Uterus (tissue), 4 donors: ENCODE measurements at places on chromosomes 11 and 22. TPM values are rescaled to one million over a fixed set of nuclear protein-coding genes. Genes with fewer than 3 reads are reported as not detected.
A peak's percentile ranks its signal among the peaks of the same experiment; 100 is the strongest.

HORMAD2 gene
- not detected for total RNA-seq

POLA2 gene
- total RNA-seq = 5.0 TPM

STARD10 gene
- total RNA-seq = 85.3 TPM

SMC1B gene
- not detected for total RNA-seq

INSC gene
- 0.24 TPM for total RNA-seq

MS4A4A gene
- total RNA-seq = 29.1 TPM

TBX10 gene
- total RNA-seq = not detected

OR52K2 gene
- total RNA-seq = not detected

YAP1 gene
- total RNA-seq = 230 TPM

UCP3 gene
- not detected for total RNA-seq

LMO2 gene
- total RNA-seq = 45.2 TPM

C11orf97 gene
- total RNA-seq = not detected

DNA sequence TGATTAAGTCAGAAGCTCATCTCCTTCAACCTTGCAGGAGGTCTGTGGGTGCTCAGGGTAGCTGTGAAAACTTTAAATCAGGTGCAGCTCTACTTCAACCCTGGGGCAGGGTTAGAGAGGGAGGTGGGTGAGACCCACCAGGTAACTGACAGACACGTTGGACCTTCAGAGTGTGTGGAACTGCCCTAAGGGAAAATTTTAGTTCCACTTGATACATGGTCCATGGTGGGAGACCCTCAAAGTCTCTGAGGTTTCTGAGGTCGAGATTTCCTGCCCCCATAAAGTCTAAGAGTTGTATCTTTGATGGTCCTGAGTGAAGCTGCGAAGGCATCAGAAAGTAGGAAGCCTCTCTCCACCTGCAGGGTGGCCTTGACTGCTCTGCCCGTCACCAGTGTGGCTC is 23.9 kb upstream of the NNMT start:
- H3K4me1 ChIP-seq = no peaks in the 10 kb centered on the region
- H3K36me3 ChIP-seq = no peaks in the 10 kb centered on the region
- no peak for DNase-seq
- no peaks in the 10 kb centered on the region for H3K27me3 ChIP-seq
- H3K27ac ChIP-seq = no peak overlapping the region
- H3K4me3 ChIP-seq = no peak overlapping the region

DNA sequence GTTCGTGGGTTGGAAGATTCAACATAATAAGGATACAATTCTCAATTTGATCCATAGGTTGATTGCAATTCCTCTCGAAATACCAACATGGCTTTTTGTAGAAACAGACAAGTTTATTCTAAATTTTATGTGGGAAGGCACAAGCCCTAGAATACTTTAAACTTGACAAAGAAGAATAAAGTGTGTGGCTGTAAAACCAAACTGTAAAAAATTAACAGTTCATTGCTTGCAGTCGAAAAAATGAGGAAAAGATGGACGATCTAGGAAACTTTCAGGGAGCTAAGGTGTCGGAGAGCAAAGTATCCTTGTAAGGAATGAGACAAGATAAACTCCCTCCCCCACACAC is 1.0 kb upstream of the GLB1L3 start:
- H3K36me3 ChIP-seq = no peaks in the 10 kb centered on the region
- H3K27ac ChIP-seq = no peak overlapping the region
- peaks cover 16% of the 10 kb centered on the region for H3K27me3 ChIP-seq
- peaks cover 16% of the 10 kb centered on the region for H3K4me1 ChIP-seq
- H3K4me3 ChIP-seq = no peak overlapping the region

DNA sequence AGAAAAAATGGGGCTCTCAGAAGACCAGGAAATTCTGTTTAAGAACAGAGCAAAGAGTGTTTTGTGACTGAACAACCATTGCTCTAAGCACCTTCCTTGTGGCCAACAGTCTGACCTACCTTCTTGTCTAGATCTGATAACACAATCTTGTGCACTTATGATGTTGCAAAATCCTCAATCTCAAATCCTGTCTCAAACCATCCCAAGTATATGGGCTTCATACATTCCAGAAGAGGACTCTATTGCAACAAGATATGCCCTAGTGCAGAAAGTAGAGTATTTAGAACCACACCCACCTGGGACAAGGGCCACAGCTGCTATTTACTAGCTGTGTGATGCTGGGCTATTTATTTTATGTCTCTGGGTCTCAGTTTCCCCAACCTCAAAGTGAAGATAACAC is 27.1 kb downstream of the RASSF10 start:
- no peak overlapping the region for H3K27ac ChIP-seq
- no peaks in the 10 kb centered on the region for H3K27me3 ChIP-seq
- H3K4me3 ChIP-seq = no peak overlapping the region
- DNase-seq = no peak
- H3K36me3 ChIP-seq = no peaks in the 10 kb centered on the region

- H3K27me3 ChIP-seq = no peaks in the 10 kb centered on the region
- no peak overlapping the region for H3K4me3 ChIP-seq
- DNase-seq = no peak
- no peak overlapping the region for H3K27ac ChIP-seq
- H3K4me1 ChIP-seq = no peaks in the 10 kb centered on the region
- H3K36me3 ChIP-seq = no peaks in the 10 kb centered on the region
These were observed 50.3 kb downstream of the CELSR1 start for GRCh38 chr22:46486996-46487717.

DNA sequence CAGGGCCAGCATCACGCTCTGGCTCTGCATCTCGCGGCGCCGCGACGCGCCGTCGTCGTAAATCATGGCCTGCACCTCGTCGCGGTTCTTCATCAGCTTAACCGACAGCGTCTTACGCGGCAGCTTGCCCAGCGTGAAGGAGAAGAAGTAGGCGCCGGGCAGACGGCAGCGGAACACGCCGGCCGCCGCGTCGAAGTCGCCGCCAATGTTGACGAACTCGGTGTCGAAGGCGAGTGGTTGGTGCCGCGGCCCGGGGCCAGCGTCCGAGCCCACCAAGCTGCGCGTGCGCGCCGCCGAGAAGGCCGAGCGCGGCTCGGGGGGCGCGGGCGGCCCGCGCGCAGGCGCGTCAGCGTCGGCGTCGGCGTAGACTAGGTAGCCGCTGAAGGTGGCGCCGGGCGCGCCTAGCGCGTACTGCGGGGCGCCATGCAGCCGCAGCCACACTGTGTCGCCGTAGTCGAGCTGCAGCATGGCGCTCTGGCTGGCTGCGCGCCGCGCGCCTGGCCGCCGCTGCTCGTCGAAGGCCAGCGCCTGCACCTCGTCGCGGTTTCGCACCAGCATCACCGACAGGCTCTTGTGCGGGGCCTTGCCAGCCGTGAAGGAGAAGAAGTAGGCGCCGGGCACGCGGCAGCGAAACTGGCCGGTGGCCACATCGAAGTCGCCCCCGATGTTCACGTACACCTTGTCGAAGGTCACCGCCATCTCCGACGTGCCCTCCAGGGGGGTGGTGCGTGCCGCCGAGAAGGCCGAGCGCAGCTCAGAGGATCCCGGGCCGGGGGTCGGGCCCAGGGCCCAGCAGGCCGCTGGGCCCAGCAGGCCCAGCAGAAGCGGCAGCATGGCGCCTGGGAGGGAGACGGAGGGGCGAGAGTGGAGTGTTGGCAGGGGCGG is 3.7 kb downstream of the FAM180B start:
- peak; percentile 41 for DNase-seq
- peak overlapping the region; percentile 34 for H3K4me3 ChIP-seq
- peak overlapping the region; percentile 79 for H3K27ac ChIP-seq
- H3K4me1 ChIP-seq = no peaks in the 10 kb centered on the region
- no peaks in the 10 kb centered on the region for H3K27me3 ChIP-seq
- H3K36me3 ChIP-seq = no peaks in the 10 kb centered on the region

DNA sequence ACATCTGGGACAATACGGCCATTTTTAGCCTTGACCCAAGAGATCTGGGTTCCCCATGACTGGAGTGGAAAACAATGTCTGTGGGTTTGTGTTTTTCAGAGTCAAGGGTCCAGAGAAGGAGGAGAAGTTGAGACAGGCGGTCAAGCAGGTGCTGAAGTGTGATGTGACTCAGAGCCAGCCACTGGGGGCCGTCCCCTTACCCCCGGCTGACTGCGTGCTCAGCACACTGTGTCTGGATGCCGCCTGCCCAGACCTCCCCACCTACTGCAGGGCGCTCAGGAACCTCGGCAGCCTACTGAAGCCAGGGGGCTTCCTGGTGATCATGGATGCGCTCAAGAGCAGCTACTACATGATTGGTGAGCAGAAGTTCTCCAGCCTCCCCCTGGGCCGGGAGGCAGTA is 15.7 kb downstream of the NNMT start:
- H3K36me3 ChIP-seq = no peaks in the 10 kb centered on the region
- DNase-seq = no peak
- H3K27me3 ChIP-seq = no peaks in the 10 kb centered on the region
- no peak overlapping the region for H3K27ac ChIP-seq
- no peaks in the 10 kb centered on the region for H3K4me1 ChIP-seq
- H3K4me3 ChIP-seq = no peak overlapping the region

DNA sequence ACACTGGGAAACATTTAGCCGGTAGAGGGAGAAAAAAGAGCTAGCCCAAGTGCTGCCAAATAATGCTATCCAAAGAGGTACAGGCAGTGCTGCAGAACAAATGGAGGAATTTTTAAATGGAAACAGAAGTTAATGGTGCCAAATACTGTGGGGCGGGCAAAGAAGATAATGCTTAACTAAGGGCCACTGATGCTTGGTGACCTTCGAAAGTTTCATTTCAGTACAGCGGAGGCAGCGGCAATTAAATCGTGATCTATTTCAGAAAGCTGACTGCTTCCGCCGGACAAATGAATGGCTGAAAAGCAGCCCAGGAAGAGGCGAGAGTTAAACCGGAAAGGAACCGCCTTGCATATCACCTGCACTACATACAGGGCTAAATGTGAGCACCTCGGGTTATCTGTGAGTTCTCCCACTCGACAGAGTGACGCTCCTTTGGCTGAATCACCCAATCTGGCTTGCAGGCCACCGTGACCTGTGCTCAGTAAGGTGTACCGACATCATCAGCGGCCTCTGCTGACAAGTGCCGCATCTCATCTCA is 42.1 kb downstream of the CADM1 start:
- no peaks in the 10 kb centered on the region for H3K4me1 ChIP-seq
- H3K4me3 ChIP-seq = no peak overlapping the region
- H3K27me3 ChIP-seq = no peaks in the 10 kb centered on the region
- no peak overlapping the region for H3K27ac ChIP-seq
- H3K36me3 ChIP-seq = no peaks in the 10 kb centered on the region
- DNase-seq = no peak

DNA sequence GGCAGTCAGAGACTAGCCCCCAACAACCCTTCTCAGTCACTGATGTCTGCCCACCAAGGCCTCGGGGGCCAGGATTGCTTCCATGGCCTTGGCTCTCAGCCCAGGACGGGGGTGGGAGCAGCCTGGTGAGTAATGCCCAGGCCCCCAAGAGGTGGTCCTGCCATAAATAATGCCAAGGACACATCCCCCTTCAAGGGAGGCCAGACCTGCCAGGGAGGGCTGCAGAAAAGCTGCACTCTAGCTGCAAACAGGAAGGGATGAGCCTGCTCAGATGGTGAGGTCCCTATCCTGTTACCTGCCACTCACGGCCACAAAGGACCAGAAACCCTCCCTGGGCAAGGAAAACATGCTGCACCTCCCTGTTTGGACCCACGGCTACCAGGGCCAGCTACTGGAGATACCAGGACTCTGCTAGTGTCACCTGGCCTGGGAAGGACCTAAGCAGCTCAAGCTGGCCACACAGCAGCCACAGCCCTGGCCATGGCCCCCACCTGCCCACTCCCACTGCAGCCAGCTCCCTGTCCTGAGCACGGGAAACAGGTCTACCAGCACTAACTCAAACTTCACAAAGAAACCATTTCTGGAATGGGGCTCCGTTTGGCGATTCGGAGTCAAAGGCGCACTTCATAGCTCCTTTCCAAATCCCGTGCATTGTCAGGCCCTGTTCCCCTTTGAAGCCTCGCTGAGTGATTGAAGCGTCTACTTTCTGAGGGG is 12.1 kb downstream of the GNB1L start:
- no peak overlapping the region for H3K27ac ChIP-seq
- DNase-seq = no peak
- H3K36me3 ChIP-seq = no peaks in the 10 kb centered on the region

DNA sequence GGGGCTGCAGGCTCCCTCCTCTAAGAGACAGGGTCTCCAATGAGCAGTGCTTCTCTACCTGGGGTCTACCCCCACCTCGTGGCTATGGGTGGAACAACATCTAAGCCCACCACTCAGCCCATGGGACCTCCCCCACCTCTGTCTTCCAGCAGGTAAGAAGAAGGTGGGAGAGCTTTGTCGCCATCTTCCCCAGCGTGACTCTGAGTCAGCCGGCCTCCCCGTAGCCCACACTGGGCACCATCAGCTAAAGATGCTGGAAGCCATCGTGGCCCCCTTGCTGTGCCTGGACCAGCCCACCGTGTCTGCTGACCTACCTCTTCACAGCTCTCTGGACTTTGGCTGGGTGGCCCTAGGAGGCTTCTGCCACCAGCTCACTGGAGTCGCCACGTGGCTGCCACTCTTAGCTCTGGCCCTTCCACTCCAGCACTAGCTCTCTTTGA is 944 bp downstream of the C11orf86 start:
- no peak overlapping the region for H3K4me3 ChIP-seq
- no peak overlapping the region for H3K27ac ChIP-seq
- H3K4me1 ChIP-seq = no peaks in the 10 kb centered on the region
- no peak for DNase-seq
- H3K36me3 ChIP-seq = no peaks in the 10 kb centered on the region

DNA sequence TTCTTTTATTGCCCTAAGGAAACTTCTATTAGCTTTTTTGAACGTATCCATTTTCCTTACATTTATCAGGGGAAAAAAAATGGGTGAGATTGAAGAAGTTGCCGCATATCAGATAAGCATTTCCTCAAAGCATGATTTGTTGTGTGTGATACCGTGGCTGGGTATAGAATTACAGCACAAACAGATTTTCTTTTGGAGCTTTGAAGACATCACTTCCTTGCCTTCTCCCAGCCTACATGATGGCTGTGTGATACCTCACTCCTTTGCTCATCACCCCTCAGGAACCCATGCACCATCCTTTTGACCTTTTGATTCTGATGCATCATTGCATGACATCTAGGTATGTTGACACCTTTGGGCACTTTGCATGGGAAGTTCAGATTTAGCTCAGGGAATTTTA is 1155.3 kb downstream of the BRD1 start:
- H3K27me3 ChIP-seq = no peaks in the 10 kb centered on the region
- DNase-seq = no peak
- no peak overlapping the region for H3K27ac ChIP-seq
- H3K36me3 ChIP-seq = no peaks in the 10 kb centered on the region
